ENCODE measurements at places on chromosomes 12 and 14.

DNA sequence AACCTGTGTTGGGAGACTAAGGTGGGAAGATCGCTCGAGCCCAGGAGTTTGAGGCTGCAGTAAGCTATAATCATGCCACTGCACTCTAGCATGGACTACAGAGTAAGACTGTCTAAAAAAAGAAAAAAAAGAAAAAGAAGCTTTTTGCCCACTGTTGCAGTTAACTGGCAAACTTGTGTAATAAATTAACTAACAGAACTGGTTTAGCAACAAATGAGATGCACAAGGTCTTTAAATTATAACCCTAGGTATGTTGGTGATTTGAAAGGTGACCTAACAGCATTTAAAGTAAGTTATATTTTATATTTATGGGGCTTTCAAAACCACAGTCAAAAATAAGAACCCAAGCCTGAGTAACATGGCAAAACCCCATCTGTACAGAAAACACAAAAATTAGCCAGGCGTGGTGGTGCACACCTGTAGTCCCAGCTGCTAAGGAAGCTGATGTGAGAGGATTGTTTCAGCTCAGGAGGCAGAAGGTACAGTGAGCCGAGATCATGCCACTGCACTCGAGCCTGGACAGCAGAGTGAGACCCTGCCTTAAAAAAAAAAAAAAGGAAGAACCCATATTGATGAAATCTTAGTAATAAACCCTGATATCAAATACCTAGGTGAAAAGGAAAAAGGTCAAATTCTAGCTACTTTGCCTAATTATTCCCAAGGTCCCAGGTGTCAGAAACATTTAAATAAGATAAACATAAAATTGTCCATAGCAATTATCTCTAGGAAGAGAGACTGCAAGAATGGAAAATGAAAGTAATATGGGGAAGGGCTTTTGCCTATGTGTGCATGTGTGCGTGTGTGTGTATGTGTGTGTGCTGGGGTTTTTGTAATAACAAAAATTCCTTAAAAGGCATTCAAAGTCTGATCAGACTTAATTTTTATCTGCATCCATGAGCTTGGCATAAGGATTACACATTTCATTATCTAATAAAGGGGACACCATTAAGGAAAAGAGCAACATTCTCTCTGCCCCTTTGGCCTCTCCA lies 15.4 kb downstream of the SYNE2 start:
- no peak for DNase-seq

GRCh38 chr14:20632448-20632830 lies 9.1 kb downstream of the OR6S1 start:
- DNase-seq, result no peak

DNA sequence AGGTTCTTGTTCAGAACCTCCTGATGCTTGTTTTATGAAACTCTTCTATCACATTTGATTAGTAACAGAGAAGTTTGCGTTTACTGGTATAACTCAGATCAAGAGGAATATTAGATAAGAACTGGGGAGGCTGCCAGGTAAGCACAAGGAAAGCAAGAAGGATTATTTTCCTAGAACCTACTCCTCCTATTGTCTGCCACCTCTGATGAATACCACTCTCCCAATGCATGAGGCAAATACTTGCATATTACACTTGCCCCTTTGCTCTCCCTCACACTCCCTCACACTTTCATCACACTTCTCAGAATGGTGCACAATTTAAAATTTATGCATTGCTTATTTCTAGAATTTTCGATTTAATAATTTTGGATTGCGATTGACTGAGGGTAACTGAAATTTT lies 43.6 kb downstream of the LIN7A start:
- no peak for DNase-seq

GRCh38 chr12:51415931-51416330 lies 8.7 kb upstream of the SLC4A8 start:
- DNase-seq, result no peak

DNA sequence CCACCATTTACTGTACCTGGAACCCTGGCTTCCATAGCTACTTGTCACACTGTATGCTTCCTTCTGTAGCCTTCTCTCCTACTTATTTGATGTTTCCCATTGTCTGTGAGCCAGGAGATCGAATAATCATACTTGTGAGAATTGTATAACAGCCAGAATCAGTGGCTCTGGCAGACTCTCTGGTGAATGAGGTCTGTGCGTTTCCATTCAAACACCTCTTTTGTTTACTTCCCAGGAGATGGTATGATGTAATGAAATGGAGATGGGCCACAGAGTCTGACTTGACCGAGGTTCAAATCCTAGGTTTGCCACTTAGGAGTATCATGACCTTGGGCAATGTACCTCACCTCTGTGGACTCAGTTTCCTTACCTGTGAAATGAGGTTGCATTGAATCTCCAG lies 35.7 kb upstream of the CLMN start:
- no peak for DNase-seq

- DNase-seq, result no peak
Observed at GRCh38 chr12:49342914-49343731, 3.6 kb upstream of the DNAJC22 start.

DNA sequence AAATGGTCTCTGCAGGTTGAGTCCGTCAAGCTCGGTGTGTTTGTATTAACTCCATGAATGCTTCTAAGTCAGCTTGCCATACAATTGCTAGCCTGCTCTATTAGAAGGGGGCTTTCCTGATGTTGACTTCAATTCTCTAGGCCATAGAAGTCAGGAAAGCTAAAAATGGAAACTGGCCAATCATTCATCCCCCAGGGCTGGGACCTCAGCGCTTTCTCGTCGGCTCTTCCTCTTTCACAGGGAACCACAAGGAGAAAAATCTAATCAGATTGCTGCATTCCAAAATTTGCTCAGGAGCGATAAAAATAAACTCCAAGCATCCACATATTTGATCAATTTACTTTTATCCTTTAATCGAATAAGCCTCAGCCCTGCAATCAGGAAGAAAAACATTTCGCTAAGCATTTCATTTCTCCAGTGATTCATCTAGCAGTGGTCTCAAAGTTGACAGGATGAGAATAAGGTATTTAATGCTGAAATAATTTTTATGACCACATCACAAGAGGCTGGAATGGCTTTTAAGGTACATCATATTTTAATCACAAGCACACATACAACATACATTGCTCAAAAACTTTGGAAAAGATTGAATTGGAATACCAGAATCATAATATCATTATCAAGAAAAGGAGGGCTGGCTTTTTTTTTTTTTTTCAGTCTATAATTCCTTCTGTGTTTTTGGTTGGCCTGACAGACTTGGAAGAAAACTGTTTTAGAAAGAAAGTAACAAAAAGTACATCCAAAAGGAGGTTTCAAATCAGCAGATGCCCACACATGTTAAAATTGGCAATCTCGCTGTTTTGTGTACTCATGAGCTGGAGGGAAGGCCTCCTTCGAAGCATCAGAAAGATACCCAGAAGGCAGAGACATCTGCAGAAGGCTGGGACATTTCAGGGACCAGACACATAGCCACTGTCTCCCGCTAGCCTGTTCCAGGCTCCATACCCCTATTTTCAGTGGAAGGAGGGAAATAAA lies 316.3 kb downstream of the NUAK1 start:
- no peak for DNase-seq

GRCh38 chr12:95922231-95922630 lies 20.2 kb downstream of the CCDC38 start:
- no peak for DNase-seq

DNA sequence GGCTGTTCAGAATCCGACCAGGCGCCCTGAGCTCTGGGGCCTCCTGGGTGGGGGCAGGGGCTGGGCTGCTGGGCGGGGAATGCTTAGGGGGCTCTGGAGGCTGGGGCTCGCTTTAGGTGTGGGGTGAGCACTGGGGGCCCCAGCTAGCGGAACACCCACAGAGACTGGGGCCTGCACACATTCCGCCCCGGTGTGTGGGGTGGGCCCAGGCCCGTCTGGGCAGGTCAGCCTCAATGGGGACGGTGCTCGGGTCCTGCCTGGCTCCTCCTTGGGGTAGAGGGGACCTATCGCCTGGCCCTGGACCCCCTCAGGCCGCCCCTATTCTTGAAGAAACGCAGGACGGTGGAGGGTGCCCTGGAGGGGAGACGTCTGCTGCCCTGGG lies 364.8 kb downstream of the TMEM121 start:
- DNase-seq, result no peak

DNA sequence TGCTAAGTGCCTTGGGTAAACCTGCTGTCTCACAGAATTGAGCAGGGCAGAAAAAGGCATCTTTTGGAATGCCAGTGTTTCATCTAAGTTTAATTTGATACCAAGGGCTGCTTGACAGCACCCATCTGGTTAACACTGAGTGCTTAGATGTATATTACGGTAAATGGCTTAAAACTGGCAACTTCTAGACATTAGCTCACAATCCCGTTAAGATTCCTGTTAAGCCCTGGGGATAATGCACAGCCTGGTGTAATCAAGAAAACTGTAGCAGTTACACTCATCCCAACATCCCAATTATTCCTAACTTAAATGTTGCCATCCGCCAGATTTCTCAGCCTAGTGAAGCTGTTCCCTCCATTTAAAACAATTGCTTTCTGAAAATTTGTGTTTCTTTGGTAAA lies 29.9 kb downstream of the PPFIBP1 start:
- no peak for DNase-seq

DNA sequence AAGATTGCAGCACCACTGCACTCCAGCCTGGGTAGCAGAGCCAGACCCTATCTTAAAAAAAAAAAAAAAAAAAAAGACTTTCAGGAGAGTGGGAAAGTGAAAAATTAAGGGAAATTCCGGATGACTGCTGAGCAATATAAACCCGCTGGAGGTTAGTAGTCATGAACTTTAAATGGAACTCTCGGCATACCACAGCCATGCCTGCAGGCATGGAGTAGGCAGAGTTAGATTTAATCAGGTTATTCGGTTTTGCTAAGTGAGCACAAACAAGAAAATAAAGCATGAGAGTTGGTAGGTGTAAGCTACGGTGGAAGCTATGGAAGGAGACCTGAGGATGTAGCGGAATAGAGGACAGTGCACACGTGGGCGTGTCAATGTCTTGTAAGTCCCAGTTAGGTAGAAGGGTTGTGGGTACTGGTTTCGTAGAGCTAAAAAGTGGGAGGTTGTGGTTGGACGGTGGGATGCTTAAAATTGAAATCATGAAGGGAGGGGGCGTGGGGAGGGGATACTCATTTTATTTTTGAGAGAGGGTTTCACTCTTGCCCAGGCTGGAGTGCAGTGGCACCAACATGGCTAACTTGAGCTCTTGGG lies 11.8 kb upstream of the TUBA1C start:
- DNase-seq, result no peak

DNA sequence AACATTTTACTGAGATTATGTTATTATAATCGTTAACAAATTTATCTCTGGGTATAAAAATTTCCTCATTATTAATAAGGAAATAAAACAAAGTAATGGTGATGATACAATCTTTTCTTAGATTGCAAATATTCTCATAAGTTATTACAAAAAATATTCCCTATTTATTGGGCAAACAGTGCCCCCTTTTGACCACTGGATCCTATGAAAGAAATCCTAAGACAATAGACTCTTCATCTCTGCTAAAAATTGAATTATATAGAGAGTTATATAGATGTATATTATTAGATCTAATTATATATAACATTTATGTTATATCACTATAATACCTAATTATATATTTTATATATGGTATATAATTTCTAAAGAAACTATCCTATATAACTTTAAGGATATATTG lies 94.2 kb upstream of the FGD4 start:
- DNase-seq, result no peak

- DNase-seq, result no peak
Observed at GRCh38 chr12:50041062-50041860, 16.0 kb upstream of the RACGAP1 start.

GRCh38 chr14:23359167-23359626 lies 5.8 kb downstream of the EFS start:
- DNase-seq, result no peak

- no peak for DNase-seq
Observed at GRCh38 chr12:108622421-108622820, 11.3 kb downstream of the SELPLG start.

DNA sequence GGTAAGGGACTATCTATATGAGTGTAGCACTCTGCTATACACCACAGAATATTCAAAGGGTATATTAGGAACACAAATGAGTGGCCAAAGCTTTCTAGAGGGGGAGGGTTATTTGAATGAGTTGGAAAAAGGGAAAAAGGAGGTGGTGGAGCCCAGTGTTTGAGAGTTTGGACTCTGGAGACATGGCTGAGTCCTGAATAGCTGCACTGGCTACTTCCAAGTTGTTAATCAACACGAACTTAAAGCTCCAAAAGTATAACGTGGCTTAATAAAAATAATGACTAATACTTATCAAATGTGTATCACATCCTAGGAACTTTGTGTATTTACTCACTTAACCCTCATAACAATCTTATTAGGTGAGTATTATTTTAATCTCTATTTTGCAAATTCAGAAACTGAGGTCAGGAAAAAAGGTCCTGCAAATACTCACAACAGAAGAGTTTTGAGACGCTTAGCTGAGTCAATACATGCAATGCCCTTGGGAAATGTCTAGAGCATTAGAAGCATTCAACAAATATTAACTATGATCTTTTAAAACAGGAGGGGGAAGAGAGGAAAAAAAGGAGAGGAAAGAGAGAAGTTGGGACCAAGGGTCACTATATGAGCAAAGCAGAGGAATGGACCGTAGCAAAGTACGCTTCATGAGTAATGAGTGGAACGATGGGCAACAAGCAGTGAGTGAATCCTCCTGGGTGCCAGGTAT lies 189.5 kb upstream of the HMGA2 start:
- DNase-seq, result no peak

GRCh38 chr12:43060742-43061141 lies 471.2 kb upstream of the PRICKLE1 start:
- no peak for DNase-seq

DNA sequence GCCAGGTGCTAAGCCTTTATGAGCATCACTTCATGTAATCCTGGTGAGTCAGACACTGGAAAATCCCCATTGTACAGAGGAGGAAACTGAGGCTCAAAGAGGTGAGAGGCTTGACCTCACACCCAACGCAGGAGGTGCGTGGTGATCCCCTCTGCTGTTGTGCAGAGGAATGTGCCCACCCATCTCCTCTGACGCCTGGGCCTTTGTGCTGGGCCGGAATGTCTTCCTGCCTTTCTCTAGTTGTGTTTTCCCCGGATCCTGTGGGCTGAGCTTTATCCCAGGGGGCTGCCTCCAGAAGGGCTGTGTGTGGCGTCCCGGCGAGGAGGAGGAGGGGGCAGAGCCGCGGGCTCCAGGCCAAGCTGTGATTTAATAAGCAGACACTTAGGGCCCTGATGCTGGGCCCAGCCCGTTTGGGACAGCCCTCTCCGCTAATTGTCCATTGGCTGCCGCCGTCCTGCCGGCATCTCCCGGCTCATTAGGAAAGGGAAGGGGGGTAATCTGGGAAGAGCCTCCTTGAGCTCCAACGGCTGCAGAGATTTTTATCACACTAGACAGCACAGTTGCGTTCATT lies 653.6 kb downstream of the MED13L start:
- no peak for DNase-seq

GRCh38 chr14:95467657-95468056 lies 48.8 kb downstream of the SYNE3 start:
- no peak for DNase-seq

DNA sequence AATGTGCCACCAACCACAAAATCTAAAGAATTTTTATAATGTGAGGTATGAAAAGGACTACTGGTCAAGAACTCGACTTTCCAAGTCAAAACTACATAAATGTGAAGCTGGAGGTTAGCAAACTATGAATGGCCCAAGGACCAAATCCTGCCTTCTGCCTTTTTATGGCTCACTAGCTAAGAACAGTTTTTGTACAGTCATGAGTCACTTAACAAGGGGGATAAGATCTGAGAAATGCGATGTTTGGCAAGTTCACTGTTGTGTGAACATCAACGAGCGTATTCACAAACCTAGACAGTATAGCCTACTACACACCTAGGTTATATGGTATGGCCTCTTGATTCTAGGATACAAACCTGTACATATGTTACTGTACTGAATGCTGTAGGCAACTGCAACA lies 28.2 kb downstream of the FERMT2 start:
- no peak for DNase-seq
